ENCODE measurements at places on chromosomes 2 and 18.

DNA sequence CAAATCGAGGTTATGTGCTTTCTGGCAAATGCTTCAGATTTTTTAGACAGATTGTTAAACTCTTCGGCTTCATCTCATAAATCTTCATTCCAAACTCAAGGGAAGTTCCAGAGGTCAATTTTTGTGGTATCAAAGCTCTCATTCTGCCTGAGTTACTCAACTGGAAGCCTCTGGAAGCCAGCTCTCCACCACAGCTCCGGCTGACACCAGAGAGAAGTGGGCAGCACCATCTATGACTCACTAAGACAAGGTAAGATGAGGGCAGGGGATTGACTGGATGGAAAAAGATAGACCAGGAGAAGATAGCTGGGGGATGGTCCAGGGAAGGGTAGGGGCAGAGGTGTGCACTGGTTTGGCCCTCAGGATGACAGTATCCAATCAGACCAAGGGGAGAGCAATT, 137.3 kb upstream of the HNRNPA3 start:
- no peak for DNase-seq

GRCh38 chr18:3875961-3876360, 426.0 kb downstream of the TGIF1 start:
- no peak for DNase-seq

DNA sequence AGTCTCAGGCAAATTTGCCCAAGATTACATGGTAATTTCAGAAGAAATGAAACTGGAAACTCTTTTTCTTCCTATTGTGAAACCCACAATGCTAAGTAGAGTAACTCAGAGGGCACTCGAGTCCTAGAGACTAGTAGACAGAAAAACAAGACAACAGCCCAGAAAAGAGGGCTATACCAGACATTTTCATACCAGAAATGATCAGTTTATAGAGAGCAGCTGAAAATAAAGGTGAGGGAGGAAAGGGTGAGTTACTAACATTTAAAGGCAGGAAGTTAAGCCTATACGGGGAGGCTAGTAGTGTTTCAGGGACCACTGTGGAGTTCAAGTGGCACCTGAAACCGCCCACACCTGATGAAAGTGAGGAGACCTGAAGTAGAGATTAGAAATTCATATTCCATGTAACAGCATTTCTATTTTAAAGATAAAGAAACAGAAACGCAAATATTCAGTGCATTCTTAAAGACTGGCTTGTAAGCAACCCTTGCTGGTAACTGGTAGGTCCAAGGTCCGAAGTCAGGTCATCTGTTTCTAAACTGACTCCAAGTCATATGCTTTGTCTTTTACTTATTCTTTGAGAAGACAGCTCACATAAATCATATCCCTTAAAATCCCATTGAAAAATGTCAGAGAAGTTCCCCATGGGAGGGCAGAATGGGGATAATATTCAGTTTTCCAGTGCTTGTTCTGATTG, 145.1 kb upstream of the ITGB6 start:
- no peak for DNase-seq

GRCh38 chr2:139083121-139083520, 302.9 kb upstream of the NXPH2 start:
- DNase-seq, result no peak

DNA sequence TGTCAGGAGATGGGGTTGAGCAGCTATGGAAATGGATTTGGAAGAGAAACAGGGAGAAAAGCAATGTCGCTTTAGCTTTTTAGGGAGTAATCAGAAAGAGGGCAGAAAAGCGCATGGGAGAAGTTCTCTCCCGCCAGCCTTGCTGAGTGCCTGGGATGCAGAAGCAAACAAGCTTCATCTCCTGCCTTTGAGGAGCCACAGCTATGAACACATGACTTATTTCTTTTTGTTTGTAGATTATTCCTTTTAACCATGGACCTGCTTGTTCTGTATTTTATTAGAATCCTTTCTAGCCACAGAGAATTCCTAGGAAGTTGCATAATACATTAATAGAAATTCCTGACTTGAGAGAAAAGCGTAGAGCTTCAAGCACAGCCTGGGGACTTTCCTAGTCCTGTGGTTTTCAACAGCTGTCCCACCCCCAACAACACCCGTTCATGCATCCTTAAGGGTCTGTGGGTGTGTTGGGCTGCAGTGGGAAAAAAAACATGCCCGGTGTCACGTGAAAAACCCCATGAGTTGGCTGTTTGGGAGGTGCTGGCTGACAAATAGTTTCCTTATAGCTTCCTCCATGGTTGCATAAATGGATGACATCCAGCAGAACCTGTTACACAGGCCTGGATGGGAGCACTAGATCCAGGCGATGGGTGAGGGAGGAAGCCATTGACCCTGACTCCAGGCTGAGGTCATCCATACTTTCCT, 14.9 kb downstream of the SLC9A4 start:
- no peak for DNase-seq

DNA sequence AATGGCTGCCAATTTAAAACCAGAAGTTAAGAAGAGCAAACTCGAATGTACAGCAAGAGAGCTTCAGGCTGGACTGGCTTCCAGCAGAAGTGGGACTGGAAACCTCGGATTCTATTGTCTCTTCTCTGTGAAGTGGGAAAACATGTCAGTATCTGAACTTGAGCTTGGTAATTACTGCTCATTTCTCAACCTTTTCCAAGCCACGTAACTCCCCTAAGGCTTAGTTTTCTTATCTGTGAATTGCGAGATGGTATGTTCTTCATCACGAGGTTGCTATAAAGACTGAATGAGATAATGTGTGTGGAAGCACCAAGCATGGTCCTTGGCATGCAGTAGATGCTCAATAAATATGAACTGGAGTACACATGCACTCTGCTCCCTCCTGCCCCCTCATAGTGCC, 259.4 kb upstream of the SPRED2 start:
- DNase-seq, result no peak

- DNase-seq, result no peak
Observed at GRCh38 chr18:24974431-24974830, 377.5 kb downstream of the ZNF521 start.

- no peak for DNase-seq
Observed at GRCh38 chr2:220275454-220275853, 648.0 kb downstream of the SLC4A3 start.

DNA sequence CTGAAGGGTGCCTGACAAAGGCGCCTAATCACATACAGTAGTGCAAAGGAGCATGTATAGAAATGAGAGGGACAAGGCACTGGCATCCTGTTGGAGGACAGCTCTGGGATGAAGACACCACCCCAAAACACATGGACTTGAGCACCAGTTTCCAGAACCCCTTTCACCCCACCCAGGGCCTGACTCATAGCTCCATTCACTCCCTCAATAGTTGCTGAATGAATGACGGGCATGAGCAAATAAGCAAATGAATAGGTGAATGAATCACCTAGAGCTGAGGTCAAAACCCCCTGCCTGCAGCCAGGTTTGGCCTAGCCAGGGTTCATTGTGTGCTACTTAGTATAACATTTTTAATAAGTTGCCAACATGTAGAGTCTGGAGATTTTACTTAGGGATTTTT, 66.3 kb downstream of the NRP2 start:
- DNase-seq, result no peak

All from CD4-positive, alpha-beta T cell treated with Interleukin-15 for 1 hour (primary cell).